HepG2 (cell line): ENCODE measurements at places on chromosomes 11 and 22. TPM values are rescaled to one million over a fixed set of nuclear protein-coding genes. Genes with fewer than 3 reads are reported as not detected.

KCNQ1OT1 gene
- polyA plus RNA-seq, result 1.3 TPM in 2 replicates

DNA sequence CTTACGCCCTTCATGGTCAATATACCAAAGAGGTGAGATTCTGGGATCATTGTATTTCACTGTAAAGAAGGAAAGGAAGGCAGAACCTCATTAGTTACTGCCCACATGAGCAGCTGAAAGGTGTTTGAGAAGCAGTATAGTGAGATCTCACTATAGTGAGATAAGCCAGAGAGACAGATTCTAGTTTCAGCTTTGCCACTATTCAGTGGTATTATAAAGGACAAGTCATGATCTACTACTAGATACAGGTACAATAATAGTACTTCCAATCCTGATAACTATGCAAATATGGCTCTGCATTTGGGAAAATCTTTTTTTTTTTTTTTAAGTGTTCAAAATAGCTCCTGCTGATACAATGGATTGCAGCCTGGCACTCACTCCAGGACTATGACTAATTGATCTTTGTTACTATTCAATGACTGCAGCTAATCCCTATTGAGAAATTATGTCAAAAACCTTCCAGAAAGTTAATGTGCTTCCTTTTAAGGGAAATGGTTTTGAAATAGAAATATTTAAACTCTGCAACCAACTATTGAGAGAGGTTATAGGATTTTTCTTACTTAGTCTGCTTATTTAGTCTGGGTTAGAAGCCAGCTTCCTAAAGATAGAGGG, 8.3 kb upstream of the DLAT start:
- no peak for DNase-seq

DNA sequence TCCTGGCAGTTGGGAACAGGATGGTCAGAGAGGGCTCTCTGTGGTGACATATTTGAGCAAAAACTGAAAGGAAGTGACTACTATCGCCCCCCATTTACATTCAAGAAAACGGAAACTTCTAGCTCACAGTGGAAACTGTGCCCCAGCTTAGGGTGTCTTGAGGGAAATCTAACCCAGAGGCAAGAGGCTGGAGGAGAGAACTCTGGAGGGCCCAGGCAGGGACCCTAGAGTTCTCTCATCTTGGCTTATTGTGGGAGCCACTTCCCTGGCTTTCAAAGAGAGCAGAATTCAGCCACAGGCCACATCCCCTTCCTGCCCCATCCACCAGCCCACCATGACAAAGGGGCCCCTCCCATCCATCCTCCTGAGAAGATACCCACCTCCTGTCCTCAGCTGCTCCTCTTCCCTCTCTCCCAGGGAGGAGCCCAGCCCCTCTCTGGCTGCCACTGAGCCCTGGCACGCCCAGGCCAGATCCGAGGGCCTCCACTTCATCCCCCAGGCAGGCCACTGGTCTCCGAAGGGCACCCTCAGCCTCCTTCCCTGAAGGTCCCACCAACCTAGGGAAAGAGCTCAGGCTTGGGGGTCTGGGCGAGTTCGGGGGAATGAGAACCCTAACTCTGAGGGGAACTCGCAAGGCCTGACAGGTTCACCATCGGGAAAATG, 1.6 kb upstream of the TMPRSS13 start:
- DNase-seq, result no peak

DNA sequence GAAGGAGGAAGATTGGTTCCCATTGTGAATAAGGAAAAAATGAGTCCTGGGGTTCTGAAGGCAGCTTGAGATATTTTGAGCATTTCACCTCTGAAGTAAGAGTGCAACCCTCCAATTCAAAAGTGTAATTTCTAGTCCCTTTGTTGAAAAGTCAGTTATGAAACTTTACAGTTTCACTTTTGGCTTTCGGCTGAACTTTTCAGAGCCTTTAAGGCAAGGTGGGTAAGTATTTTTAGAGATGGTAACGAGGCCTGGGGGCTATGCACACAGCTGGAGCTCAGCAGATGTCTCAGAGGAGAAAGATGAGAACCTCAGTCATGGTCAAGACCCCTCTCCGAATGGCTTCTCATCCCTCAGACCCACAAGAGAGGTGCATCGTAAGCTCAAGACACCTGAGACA, 267.6 kb downstream of the KIRREL3 start:
- no peak for DNase-seq

DNA sequence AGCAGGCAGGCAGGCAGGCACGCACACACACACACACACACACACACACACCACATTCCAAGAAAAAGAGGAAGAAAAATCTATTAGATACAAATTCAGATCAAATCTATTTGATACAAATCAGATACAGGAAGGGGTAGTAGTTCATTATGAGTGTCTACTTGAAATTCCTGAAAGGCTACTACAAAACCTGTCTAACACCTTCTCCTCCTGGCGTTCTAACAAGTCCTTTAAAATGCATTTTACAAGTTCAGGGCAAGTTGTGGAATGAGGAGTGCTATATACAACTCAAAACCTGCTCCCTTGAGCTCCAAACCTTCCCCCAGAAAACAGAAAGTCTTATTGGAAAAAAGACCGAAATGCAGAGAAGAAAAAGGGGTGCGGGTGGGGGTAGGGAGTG, 476 bp downstream of the ARHGAP32 start:
- DNase-seq, result no peak
